ENCODE measurements at places on chromosomes 2 and 18.

- no peak for DNase-seq
Observed at GRCh38 chr2:23788100-23788499, 138.8 kb downstream of the ATAD2B start.

GRCh38 chr18:63440881-63441280 is 18.6 kb upstream of the VPS4B start:
- DNase-seq: no peak

GRCh38 chr2:179239195-179239594 is 25.4 kb downstream of the SESTD1 start:
- no peak for DNase-seq

GRCh38 chr2:88885275-88885674 is 193.8 kb downstream of the RPIA start:
- DNase-seq: no peak

DNA sequence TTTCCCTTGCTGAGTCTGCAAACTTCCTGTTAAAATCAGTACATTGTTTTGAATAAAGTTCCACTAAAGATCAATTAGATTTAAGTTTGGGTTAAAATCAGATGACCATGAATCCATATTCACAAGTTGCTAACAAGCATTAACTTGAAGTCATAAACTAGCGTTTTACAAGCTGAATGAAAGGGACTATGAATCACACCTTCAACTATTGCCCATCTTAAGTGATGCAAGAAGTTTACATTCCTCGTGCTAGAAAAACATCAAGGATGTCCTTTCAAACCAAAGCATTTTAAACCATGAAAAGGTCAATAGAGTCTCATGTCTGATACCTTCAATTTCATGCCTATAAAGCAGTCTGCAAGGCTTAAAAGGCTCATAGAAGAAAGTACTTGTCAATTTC is 257.2 kb upstream of the SYT4 start:
- DNase-seq: no peak

DNA sequence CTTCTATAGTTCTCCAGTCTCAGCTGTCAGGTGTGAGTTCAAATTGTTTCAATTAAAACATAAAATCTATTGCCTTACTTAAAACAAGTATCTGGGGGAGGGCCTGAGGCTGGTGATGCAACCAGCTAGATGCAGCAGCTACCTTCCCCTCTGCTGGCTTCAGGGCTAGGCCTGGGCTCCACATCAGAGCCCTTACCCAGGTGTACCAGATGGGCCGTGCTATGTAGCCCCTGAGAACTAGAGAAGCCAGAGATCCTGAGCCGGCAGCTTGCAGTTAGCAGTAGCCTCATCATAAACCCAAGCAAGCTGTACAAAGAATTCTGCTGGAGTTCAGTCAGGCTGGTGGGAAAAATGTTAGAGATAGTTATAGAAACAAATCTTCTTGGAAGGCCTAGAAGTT is 97.7 kb upstream of the ACAA2 start:
- DNase-seq: no peak

GRCh38 chr18:74097803-74098202 is 49.8 kb downstream of the FBXO15 start:
- DNase-seq: no peak

DNA sequence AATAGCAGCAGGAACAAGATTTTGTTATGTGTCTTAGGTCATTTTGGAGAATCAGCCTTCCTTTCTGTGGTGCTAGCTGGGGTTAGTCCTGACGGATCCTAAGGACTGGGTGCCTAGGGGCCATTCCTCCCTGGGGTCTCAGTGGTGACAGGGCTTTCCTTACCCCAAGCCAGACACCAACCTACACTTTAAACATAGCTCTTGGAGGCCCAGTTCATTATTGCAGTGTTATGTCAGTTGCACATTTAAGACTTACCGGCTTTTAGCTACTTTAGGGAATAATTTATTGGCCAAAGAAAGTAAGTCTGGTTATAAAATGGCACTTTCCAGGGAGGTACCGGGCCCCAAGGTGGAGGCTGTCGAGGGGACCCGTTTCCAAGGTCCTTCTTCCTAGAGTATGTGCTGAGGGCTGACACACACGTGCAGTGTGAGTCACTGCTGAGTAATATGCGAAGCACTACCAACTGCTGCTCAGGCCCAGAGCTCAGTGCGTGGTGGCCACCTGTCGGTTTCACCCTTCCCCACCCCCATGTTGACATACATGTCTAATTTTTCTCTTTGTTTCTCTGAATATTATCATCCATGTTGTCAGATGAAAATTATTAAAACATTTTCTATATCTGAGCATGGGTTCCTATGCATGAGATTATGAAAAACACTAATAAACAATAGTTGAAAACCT is 37.0 kb upstream of the GRHL1 start:
- DNase-seq: no peak

DNA sequence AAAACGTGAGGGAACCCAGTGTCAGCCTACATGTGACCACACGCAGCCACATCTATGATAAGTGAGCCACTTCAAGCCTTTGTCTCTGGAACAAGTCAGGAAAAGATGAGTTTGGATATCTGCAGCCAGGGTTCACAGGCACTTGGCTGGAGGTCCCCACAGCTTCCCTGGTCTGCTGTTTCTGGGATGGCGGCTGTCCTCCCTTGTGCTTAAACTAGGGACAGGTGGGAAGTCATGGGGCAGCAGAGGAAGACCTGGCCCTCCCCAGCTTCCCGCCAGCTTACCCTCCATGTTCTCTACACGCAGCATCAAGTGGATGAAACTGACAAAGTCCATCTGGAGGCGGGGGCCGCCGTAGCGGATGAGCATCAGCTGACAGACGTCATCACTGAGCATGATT is 38.5 kb upstream of the GALNT14 start:
- no peak for DNase-seq

DNA sequence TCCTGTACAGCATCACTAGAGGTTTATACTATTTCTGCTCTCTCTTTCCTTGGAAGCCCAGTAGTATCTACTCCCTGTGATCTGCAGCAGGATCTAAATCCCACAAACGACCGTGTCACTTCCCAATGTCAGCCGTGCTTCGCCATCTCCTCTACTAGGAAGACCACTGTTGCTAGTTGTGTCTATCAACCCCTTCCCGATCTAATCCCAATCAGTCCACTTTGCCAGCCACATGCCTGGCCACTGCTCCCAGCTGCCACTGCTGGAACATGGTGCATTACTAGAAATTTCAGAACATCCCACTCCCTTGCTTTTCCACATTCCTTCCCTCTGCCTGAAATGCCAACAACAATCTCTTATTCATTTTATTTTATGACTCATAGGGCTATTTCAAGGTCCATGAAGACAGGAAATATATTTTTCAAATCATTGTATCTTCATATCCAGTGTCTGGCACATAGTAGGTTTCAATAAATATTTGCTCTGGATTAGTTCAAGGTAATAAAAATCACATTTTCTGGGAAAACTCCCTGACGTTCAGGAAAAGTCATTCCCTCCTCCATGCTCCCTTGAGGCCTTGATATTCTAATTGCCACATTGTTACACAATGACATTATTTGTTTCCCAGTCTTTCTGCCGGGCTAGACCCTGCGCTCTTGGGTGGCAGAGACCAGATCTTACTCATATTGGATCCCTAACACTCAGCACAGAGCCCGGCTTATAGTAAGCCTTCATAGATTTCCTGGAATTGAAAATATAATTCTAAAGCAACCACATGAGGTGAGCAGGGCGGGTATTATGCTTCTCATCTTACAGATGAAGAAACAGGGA is 2.1 kb upstream of the TRIB2 start:
- DNase-seq: no peak

DNA sequence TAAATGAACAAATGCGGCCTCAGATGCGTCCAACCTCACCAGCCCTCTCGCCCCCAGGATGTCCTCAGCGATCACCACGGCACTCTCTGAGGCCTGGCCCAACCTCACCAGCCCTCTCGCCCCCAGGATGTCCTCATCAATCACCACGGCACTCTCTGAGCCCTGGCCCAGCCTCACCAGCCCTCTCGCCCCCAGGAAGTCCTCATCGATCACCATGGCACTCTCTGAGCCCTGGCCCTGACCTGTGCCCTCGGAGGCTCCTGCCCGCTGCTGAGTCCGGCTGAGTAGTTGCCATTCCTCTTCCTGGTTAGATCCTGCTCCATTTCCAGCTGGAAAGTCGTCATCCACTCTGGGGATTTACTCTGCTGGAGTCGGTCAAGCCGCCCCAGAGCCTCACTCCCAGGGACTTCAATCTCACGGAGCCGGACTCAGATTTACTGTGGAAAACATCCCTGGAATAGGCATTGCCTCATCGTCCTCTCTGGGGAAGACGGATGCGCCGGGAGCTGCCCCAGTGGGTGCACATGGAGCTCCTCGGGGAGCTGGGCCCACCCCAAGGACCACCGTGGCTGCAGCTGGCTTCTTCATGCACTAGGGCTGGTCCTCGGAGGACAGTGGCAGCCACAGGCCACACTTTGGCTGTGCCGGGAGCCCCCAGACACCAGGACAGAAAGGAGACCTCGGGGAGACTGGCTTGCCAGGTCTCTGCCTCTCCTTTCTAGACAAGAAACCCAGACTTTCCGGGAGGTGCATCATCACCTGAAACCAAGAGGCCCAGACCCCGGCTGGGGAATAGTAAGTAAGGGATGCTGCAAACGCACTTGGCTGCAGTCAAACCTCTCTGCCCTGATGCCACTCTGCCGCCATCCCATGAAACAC is 230.6 kb downstream of the EIPR1 start:
- no peak for DNase-seq

GRCh38 chr2:33426666-33427231 is 49.7 kb upstream of the RASGRP3 start:
- no peak for DNase-seq

DNA sequence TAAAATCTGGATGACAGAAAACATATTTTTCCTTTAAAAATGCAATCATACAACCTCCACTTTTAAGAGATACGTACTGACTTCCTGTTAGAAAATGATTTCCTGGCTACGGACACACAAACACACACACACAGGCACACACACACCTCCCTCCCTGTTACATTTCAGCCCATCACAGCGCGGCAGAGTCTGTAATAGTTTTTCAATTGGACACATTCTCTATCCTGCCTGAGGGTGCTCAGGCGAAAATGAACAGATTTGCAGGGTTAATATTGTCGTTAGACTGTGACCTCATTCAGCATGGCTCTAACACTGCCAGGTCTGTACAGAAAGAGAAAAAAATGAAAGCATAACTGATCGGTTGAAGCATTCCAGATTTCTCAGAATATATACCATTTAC is 45.0 kb downstream of the KCTD1 start:
- no peak for DNase-seq

- no peak for DNase-seq
Observed at GRCh38 chr2:20668871-20669475, 2.0 kb downstream of the GDF7 start.

GRCh38 chr18:61551586-61551985 is 218.4 kb downstream of the CDH20 start:
- DNase-seq: peak; percentile 58

GRCh38 chr2:124066776-124067175 is 41.7 kb downstream of the CNTNAP5 start:
- DNase-seq: no peak

DNA sequence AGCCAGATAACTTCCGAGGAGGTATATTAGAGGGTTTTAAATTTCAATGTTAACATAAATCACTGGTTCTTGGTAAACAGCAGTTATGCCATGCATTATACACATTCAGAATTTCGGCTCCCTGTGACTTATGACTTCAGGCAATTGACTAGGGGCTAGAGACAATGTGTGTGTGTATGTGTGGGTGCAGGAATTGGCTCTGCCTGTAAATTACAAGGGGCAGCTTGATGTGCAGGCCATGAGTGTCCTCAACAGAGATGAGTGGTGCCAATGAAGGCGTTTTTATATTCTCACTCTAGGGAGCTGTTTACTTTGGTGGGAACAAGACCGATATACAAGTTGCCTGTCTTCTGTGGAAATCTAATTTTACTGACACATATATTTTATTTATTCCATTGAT is 161.6 kb downstream of the CSRNP3 start:
- DNase-seq: no peak

DNA sequence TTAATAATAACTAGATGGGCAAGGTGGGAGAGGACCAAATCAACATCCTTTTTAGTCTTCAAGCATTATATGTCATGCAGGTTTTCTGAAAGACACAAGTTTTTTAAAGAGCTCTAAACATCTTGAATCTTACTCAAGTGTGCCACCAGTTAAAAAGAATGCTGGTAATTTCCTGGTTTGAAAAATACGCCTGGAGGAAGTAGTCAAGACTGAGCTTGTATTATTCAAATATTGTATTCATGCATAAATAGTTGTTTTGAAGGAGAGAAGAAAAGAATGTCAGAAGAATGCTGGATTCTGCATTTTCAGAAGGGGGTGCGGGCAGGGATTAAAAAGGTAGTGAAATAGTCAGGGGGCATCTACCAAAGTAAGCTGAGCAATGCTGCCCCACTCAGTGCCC is 90.7 kb downstream of the WDPCP start:
- no peak for DNase-seq

Data from fibroblast of skin of left biceps (primary cell).